ENCODE measurements at places on chromosomes 7 and 10.

DNA sequence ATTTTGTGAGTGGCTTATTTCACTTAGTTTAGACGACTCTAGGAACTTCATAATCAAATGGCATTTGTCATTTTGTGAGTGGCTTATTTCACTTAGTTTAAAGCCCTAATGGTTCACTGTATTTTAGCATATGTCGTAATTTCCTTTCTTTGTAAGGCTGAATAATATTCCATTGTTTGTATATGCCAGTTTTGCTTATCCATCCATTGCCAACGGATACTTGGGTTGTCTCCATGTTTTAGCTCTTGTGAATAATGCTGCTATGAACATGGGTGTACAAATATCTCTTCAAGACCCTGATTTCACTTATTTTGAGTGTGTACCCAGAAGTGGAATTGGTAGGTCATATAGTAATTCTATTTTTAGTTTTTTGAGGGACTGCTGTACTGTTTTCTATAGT is 31.8 kb downstream of the DOCK1 start:
- DNase-seq: no peak

DNA sequence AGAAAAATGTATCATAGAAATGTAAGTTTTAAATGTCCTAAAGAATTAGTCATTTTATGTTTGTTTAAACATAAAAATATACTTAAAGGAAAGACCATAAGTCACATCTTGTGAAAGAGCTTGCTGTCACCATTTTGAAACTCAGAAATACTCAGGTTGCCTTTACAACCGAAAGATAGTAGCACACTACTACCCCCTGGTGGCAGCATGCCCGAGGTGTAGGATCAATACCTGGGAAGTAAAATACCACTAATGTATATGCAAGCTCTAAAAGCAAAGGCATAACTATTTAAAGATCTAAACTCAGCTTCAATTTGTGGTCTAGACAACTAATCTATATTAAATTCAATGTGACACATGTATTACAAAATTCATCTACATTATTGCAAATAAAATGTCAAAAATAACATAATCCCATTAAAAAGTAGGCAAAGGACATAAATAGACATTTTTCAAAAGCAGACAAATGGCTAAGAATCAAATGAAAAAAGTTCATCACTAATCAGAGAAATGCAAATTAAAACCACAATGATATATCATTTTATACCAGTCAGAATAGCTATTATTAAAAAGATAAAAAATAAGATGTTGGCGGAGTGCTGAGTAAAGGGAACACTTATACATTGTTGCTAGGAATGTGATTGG is 47.7 kb upstream of the FGL2 start:
- no peak for DNase-seq

DNA sequence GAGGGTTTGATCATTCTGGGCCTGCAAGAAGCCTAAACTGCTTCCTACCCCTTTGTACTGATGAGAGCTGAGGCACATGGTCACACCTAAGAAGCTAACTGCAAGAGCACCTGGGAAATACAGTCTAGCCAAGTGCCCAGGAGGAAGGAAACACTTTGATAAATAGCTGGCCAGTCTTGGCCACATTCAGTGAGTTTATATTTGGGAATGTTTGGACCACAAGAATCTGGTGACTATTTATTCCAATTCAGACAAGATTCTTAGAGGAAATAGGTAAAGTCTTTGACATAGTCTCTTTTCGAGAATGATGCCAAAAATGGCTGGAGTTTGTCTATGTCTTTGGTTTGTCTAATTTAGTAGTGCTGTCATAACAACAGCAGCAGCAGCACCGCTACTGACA is 213.6 kb downstream of the KIF20B start:
- DNase-seq: no peak

GRCh38 chr7:103637726-103638125 is 191.7 kb upstream of the SLC26A5 start:
- DNase-seq: no peak
